ENCODE measurements at places on chromosomes 6 and 20. TPM values are rescaled to one million over a fixed set of nuclear protein-coding genes. Genes with fewer than 3 reads are reported as not detected.
A peak's percentile ranks its signal among the peaks of the same experiment; 100 is the strongest.

Gene BMP2
- 3.5 TPM for total RNA-seq

Gene MUC21
- not detected for total RNA-seq

Gene L3MBTL3
- 4.6 TPM for total RNA-seq

Gene GINS1
- 0.25 TPM for total RNA-seq

Gene JAG1
- total RNA-seq: 6.3 TPM

Gene ZNF165
- 0.51 TPM for total RNA-seq

GRCh38 chr6:6676910-6677441 lies 88.5 kb downstream of the LY86 start:
- peak overlapping the region; percentile 32 for H3K27ac ChIP-seq
- no peak overlapping the region for H3K4me3 ChIP-seq
- peak; percentile 91 for DNase-seq
- H3K27me3 ChIP-seq: no peaks in the 10 kb centered on the region
- H3K4me1 ChIP-seq: peaks cover 26% of the 10 kb centered on the region
- H3K36me3 ChIP-seq: no peaks in the 10 kb centered on the region

GRCh38 chr20:24146231-24146634 lies 157.7 kb upstream of the GGTLC1 start:
- no peaks in the 10 kb centered on the region for H3K36me3 ChIP-seq
- H3K4me1 ChIP-seq: peaks cover 24% of the 10 kb centered on the region
- peak overlapping the region; percentile 38 for H3K27ac ChIP-seq
- no peak for DNase-seq

- no peak overlapping the region for H3K27ac ChIP-seq
- no peaks in the 10 kb centered on the region for H3K4me1 ChIP-seq
- H3K36me3 ChIP-seq: no peaks in the 10 kb centered on the region
Measured at GRCh38 chr20:17423782-17424181, 107.4 kb downstream of the BFSP1 start.

DNA sequence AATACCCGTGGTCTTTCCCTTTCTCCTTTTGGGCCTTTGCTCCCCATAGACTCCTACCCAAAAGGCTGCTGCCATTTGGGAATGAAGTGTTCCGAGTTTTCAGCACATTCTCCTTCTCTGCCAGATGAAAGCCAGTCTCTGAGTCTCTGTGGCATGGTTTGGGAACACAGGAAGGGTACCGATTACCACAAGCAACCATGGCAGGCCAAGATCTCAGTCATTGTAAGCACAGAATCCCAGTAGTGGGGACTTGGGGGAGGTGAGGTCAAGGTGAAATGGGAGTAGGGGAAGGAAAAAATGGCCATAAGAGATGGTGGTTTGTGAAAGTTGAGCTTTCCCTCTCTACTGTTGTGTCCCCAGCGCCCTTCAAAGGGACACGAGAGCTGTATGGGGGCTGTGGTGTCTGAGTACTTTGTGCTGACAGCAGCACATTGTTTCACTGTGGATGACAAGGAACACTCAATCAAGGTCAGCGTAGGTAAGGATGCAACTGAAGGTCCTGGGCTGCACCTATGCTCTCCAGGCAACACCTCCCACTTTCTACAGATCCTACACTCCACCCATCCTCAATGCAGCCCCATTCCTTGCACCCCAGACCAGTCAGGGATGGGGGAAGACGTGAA lies 4.1 kb downstream of the CFB start:
- H3K27ac ChIP-seq: peak overlapping the region; percentile 41
- peaks cover 2% of the 10 kb centered on the region for H3K4me1 ChIP-seq
- peaks cover 52% of the 10 kb centered on the region for H3K36me3 ChIP-seq
- no peak for DNase-seq
- no peaks in the 10 kb centered on the region for H3K27me3 ChIP-seq

GRCh38 chr20:32872266-32872665 lies 13.5 kb downstream of the EFCAB8 start:
- H3K4me3 ChIP-seq: no peak overlapping the region
- no peaks in the 10 kb centered on the region for H3K27me3 ChIP-seq
- H3K27ac ChIP-seq: no peak overlapping the region
- no peaks in the 10 kb centered on the region for H3K4me1 ChIP-seq
- no peak for DNase-seq

All from liver (tissue), 10 donors.